Dermis blood vessel endothelial cell (primary cell): ENCODE measurements at places on chromosomes 4 and X.
A peak's percentile ranks its signal among the peaks of the same experiment; 100 is the strongest.

GRCh38 chr4:80409809-80410208 is 74.3 kb downstream of the CFAP299 start:
- no peak for DNase-seq

- peak; percentile 81 for DNase-seq
Measured at GRCh38 chrX:115531818-115532403, 29.1 kb upstream of the PLS3 start.

- DNase-seq, result no peak
Measured at GRCh38 chr4:176868676-176869075, 76.0 kb upstream of the VEGFC start.

DNA sequence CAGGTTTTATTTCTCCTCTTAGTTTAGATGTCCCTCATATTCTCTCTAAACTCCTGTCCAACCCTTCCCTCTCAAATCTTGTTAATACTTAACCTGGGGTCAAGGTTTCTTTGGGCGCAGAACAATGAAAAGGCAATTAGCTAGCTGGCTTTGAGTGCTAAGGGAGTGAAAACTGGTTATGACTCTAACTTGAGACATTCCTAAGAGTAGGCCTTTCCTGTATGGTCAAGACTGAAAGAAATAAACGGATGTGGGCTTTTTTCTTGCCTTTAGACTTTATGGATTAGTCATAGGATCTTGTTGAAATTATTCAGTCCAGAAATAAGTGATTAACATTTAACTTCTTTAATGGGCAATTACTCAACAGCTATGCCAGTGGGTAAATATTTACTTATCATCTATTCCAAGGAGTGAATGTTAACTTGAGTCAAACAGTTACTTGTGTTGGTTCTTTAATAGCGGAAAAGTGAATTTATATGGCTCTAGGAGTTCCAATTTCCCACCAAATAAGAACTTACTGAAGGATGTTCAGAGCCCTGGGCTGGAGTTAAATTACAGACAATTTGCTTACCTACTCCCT is 141.7 kb upstream of the SCML1 start:
- DNase-seq, result peak; percentile 79

GRCh38 chrX:4225086-4225485 is 511.6 kb upstream of the PRKX start:
- no peak for DNase-seq

DNA sequence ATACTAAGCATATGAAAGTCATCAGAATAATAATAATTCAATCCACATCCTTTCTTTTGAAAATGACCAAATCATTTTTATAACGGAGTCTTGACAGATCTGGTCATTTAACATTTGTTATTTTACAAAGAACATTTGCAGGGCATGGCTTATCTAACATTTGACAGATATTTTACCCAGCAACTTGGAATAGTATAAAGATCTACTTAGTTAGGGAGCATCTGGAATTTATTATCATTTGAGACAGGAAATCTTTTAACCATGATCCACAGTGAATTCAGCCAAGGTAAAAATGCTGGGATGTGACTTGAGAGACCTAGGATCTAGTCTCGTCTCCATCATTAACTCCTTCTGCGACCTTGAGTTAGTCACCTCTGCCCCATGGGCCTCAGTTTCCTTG is 22.4 kb downstream of the STARD8 start:
- DNase-seq, result no peak

DNA sequence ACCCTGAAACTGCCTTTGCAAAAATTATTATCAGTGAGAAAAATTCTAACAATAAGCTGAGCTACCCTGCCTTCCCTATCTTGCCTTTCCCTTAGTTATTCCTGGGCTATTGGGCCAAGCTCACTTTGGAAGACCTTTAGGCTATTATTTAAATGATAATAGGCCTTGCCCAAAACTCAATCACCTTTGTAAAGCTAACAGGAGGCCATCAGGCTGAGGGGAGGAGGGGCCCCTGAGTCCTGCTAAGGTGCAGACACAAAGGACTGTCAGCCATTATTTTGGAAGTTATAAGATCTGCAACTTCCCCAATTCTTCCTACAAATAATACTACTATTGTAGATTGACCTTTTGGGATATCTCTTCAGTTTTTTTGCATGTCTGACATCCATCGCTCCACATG is 278.8 kb upstream of the DIAPH2 start:
- no peak for DNase-seq

DNA sequence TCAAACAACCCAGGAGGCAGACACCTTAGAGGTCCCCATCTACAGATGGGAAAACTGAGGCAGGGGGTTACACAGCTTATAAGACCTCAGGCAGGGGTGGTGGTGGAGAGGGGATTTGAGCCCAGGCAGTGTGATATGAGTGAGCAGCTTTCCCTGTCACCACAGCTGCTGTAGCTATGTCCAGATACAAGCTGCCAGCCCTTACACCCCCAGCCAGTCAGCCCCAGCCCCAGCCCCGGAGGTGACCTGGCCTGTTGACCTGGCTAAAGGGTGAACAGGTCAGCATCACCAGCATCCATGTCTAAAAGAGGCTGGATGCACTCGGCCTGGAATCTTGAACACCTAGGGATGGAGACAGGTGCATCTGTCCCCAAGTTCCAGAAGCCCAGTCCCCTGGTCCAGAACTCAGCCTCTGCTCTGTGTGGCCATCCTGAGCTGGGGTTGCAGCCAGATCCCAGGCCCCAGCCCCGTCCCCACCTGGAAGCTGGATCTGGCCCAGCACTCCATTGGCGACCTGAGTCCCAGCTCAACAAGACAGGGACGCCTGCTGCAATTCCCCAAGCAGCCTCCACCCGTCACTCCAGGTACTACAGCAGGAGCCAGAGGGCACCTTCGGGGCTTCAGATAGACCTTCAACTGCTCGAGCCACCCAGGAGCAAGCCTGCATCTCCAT is 89.5 kb downstream of the JAKMIP1 start:
- no peak for DNase-seq

GRCh38 chr4:141140391-141141200 is 7.3 kb upstream of the RNF150 start:
- DNase-seq, result no peak

- no peak for DNase-seq
Measured at GRCh38 chr4:68267433-68267944, 22.0 kb upstream of the TMPRSS11B start.

GRCh38 chr4:143616771-143617170 is 83.7 kb downstream of the FREM3 start:
- no peak for DNase-seq

GRCh38 chr4:7503559-7504249 is 69.0 kb upstream of the PSAPL1 start:
- DNase-seq, result no peak

- peak; percentile 7 for DNase-seq
Measured at GRCh38 chrX:101347859-101348451, 587 bp downstream of the TIMM8A start.

- DNase-seq, result peak; percentile 53
Measured at GRCh38 chr4:26028793-26029567, 115.0 kb downstream of the SMIM20 start.

DNA sequence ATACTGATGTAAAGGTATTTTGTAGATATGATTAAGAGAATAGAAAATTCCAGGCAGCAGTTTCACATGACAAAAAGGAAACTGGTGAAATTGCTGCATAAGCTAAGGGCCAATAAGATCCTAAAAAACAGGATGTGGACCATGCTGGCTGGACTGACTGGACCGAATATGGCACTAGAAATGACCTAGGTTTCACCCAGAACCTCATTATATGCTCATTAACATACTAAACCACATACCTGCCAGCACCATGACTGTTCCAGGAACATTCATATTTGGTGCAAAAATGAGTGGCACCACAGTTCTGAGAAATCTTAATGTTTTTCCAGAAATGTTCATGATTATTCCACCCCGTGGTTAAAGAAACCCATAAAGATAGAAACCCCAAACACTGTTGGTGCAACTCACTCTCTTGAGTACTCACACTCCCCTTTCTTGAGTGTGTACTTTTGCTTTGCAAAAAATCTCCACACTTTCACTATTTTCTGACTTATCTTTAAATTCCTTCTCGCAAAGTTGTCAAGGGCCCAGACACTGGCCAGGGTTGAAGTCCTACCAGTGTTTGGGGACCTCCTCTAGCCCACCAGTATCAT is 74.0 kb downstream of the FANCB start:
- DNase-seq, result no peak

DNA sequence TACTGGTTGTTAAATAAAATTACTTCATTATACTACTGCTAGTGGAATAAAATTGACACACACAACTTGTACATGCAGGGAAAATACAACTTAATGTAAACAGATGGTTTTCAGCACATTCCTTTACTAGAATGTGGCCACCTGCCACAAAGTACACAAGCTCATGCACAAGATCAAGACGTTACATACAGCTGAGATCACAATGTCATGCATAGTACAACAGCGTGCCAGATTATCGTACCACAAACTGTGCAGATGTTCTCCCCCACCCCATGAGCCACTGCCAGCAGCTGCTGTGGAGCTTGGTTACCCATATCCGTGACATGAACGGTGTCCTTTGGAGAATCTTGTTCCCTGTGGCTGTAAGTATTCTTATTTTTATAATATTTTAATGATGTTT is 27.7 kb downstream of the FBXO8 start:
- DNase-seq, result no peak

DNA sequence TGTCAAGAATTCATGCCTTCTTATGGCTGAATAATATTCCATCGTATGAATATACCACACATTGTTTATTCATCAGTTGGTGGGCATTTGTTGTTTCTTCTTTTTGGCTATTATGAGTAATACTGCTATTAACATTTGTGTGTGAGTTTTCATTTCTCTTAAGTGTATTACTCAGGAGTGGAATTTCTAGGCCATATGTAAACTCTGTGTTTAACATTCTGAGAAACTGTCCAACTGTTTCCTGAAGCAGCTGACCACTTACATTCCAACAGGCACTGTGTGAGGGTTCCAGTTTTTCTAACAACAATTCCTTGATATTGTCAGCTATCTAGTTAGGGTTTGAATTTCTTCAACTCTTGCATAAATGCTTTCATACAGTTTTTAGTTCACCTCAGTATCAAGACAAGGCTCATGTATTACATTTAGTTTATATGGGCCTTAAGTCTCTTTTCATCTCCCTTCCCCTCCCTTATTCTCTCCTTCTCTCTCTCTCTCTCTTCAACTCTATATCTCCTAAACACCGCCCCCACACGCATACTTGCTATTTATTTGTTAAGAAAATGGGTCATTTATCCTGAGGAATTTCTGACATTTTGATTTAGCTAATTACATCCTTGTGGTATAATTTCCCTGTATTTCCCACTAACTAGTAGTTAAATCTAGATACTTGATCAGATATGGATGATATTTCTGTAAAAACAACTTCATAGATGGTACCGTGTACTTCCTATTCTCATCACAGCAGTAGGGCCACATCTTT is 77.4 kb downstream of the WDR19 start:
- DNase-seq, result peak; percentile 62

- no peak for DNase-seq
Measured at GRCh38 chr4:36753048-36753447, 471.6 kb downstream of the DTHD1 start.

GRCh38 chr4:76571274-76571673 is 136.2 kb downstream of the SHROOM3 start:
- no peak for DNase-seq

DNA sequence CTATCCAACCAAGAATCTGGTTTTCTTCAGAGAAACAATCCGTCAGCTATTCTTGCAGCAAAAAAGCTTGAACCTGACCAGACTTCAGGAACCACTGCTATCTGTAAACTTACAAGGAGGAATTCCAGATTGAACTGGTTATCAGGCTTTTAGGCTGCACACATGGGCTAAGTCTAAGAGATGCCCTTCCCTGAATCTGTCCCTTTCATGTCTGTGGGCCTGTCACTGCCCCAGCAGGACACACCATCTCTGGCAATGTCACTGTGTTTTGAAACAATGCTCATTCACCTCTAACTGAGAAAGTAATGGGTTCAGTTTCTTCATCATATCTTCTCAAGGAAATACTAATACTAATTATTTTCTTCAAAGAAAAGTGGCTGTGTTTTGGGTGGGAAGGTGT is 72.8 kb downstream of the PARM1 start:
- DNase-seq, result no peak

GRCh38 chrX:15745179-15745578 is 7.1 kb downstream of the CA5B start:
- no peak for DNase-seq
